ENCODE measurements at places on chromosomes 2 and 18. TPM values are rescaled to one million over a fixed set of nuclear protein-coding genes. Genes with fewer than 3 reads are reported as not detected.

Gene PDE1A
- total RNA-seq = 0.90 TPM

Gene MTCL1
- total RNA-seq = 38.6 TPM

Gene C1QL2
- not detected for total RNA-seq

Gene OSR1
- total RNA-seq = 12.4 TPM

Gene LAMA3
- total RNA-seq = 0.18 TPM

Gene SNORC
- total RNA-seq = 0.28 TPM
